ENCODE measurements at places on chromosomes 1 and 21.
A peak's percentile ranks its signal among the peaks of the same experiment; 100 is the strongest.

DNA sequence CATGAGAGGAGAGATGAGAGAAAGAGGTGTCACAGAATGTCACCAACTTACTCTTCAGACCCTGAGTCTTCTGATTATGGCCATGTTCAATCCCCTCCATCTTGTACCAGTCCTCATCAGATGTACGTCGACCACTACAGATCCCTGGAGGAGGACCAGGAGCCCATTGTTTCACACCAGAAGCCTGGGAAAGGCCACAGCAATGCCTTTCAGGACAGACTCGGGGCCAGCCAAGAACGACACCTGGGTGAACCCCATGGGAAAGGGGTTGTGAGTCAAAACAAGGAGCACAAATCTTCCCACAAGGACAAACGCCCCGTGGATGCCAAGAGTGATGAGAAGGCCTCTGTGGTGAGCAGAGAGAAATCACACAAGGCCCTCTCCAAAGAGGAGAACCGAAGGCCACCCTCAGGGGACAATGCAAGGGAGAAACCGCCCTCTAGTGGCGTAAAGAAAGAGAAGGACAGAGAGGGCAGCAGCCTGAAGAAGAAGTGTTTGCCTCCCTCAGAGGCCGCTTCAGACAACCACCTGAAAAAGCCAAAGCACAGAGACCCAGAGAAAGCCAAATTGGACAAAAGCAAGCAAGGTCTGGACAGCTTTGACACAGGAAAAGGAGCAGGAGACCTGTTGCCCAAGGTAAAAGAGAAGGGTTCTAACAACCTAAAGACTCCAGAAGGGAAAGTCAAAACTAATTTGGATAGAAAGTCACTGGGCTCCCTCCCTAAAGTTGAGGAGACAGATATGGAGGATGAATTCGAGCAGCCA lies 8.0 kb downstream of the ELOA start:
- DNase-seq, result peak; percentile 28

GRCh38 chr1:74522148-74522547 lies 9.7 kb upstream of the LRRC53 start:
- DNase-seq, result no peak

DNA sequence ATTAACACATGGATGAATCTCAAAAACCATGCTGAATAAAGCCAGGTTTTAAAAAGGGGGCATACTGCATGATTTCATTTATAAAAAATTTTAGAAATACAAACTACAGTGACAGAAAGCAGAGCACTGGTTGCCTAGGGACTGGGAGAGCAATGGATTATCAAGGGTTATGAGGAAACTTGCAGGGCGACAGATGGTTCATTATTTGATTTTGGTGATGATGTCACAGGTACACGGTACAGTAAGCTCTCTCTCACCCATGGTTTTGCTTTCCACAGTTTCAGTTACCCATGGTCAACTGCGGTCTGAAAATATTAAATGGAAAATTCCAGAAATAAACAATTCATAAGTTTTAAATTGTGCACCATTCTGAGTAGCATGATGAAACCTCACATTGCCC lies 14.1 kb downstream of the VAMP4 start:
- no peak for DNase-seq

GRCh38 chr1:208807446-208808127 lies 563.4 kb upstream of the PLXNA2 start:
- DNase-seq, result no peak

- no peak for DNase-seq
Measured at GRCh38 chr1:218751208-218751948, 406.2 kb downstream of the TGFB2 start.

DNA sequence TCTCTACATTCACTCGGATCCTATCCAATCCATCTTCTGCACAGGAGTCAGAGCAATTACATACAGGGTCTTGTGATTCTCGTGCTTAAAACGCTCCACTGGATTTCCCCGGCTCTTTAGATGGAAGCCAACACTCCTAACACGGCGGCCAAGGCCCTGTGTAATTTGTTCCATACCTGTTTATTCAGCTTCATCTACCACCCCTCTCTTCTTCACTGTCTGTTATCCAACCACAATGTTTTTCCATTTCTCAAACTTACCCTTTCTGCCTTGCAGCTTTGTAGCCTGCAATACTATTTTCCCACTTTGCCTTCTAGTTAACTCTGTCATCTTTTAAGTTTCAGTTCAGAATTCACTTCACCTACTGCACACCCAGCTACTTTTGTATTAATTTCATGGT lies 249.6 kb upstream of the USP25 start:
- no peak for DNase-seq

DNA sequence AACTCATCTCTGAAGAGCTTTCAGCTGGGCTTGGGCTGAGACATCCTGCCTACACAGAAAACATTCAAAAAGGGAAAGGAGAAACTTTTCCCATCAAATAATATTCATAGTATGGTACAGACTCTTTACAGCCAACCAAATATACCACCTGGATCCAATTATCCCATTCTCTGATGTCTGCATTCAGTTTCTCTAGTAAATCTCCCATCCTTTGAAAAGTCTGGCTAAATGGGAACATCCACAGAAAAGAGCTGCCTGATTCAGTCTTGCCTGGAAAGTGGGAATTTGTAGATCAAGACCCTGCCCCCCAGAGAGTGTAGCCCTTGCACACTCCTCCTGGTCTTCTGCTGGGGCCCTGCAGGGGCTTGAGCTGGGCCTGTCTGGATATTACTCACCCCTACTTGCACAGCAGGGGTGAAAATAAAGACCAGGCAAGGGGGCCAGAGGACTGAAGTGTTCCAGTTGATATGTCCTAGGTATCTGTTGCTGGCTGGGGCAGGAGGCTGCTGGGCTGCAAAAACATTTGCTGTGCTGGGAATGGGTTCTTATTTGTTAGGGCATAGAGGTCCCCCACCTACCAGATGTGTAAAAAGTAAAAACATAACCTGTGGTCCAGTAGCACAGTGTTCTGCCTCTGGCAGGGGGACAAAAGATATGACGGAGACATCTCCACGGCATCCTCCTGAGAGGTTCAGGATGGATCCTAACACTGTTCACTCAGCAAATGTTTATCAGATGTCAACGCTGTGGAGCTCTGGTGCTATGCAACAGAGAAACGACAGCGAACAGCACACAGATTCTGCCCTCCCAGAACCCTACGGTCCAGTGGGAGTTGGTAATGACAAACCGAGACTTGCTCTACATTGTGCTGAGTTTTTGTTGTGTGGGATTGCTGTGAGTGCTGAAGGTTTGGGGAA lies 140.3 kb downstream of the PLXNA2 start:
- DNase-seq, result no peak

DNA sequence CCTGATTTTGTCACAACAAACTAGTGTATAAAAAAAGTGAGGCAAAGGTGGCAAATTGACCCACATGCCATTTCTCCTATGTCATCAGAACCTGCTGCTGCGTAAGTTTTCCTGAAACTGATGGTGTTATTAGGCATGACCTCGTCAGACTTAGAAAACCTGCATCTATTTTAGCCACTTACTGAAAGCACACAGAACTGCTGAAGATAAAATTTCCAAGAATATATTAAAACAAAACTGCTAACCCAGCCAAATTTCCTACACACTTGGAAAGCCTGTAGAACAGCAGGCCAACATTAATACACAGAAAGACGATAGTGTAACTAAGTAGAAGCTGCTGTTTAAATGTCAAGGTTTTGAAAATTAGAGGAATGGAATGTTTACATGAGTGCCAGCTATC lies 674.5 kb upstream of the CXADR start:
- no peak for DNase-seq

DNA sequence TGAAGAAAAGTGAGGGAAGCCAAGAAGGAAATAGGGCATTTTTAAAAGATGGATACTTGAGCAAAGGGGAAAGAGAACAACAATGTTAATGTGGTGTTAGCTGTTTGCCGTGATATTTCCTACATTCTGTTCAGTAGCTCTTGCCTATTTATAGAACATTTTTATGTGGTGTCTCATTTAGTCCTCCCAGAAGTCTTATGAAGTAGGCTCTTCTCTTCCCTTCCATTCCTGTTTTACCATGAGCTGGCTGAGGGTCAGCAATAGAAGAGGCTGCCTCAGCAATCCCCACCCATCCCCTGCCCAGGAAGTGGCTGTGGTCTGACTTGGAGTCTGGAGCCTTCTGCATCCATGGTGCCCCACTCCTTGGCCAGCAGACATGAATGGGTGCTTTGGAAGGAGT lies 60.1 kb downstream of the KIAA0040 start:
- no peak for DNase-seq

DNA sequence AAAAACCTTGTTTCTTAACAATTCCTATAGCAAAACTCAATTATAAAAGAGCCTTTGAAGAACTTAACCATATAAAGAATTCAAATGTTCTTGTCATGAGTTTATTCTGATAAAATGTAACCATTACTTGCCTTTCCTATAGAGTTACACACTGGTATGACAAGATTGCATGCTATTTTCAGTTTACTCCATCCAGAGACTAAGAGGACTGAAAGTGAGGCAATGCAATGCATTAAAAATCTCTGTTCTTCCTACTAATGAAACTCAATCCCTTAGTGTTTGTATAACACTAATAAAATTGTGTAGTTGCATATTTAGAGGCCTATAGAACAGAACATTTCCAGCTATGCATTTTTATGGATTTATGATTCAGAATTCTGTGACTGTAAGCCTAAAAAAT lies 88.1 kb downstream of the COP1 start:
- DNase-seq, result no peak

- no peak for DNase-seq
Measured at GRCh38 chr1:30511563-30511962, 211.8 kb downstream of the MATN1 start.

- no peak for DNase-seq
Measured at GRCh38 chr1:67105508-67105907, 29.3 kb downstream of the C1orf141 start.

GRCh38 chr1:210469441-210469840 lies 140.7 kb downstream of the HHAT start:
- no peak for DNase-seq

- DNase-seq, result no peak
Measured at GRCh38 chr1:66395202-66396061, 138.5 kb upstream of the SGIP1 start.

GRCh38 chr1:30817077-30817438 lies 59.5 kb upstream of the LAPTM5 start:
- DNase-seq, result no peak

DNA sequence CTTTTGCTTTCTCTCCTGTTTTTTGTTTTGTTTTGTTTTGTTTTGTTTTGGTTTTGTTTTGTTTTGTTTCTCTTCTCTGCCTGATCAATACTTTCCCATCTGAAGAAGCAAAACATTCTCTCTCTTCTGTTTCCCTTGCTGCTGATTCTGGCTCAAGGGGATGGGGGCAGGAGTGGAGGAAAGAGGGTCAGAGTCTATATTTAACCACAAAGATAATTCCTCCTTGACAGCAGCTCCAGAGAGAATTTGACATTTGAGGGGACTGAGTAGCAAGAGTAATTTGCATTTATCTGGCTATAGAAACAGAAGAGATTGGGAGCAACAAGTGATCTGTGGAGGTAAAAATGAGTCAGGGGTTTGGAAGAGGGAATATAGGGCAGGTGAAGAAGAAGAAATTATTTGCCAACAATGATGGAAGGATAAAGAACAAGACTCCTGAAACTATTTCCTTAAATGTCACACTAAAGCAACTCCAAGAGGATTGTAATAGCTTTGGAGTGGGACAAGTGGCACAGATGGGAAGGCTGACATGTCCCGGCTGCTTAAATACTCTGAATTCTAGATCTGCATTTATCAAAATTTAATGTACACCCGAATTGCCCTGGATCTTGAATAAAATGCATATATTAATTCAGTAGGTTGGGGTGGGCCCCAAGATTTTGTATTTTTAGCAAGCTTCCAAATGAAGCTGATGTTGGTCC lies 349.3 kb upstream of the PLXNA2 start:
- no peak for DNase-seq

GRCh38 chr21:36097427-36098181 lies 27.8 kb downstream of the CBR1 start:
- DNase-seq, result no peak

DNA sequence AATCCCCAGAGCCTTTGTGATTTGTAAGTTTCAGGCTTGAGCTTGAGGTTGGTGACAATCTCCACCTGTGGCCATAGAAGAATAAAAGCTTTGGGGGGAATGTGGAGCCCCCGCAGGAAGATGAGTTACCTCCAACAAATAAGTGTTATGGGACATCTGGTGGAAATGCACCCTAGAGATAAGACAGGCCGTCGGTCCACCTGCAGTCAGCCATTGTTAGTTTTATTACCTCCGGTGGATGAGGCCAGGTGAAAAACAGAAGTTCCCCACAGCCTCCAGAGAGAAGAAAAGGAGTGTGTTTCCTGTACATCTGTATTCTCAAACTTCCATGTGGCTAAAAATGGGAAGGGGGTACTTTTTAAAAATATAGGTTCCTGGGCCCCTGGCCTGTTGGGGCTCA lies 137.4 kb downstream of the KAZN start:
- DNase-seq, result no peak

DNA sequence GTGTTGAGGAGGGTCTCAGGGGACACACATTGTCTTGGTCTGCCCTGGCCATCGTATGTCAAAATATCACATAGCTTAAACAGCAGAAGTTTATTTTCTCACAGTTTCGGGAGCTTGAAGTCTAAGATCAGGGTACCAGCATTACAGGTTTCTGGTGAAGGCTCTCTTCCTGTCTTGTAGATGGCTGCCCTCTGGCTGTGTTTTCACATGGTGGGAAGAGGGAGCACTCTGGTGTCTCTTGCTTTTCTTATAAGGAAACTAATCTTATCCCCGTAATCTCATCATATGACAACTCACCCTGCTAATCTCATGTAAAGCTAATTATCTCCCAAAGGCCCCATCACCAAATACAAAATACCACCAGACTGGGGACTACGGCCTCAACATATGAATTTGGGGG lies 246.9 kb upstream of the ST6GALNAC5 start:
- no peak for DNase-seq

GRCh38 chr1:89464008-89464407 lies 60.6 kb upstream of the LRRC8B start:
- DNase-seq, result no peak

DNA sequence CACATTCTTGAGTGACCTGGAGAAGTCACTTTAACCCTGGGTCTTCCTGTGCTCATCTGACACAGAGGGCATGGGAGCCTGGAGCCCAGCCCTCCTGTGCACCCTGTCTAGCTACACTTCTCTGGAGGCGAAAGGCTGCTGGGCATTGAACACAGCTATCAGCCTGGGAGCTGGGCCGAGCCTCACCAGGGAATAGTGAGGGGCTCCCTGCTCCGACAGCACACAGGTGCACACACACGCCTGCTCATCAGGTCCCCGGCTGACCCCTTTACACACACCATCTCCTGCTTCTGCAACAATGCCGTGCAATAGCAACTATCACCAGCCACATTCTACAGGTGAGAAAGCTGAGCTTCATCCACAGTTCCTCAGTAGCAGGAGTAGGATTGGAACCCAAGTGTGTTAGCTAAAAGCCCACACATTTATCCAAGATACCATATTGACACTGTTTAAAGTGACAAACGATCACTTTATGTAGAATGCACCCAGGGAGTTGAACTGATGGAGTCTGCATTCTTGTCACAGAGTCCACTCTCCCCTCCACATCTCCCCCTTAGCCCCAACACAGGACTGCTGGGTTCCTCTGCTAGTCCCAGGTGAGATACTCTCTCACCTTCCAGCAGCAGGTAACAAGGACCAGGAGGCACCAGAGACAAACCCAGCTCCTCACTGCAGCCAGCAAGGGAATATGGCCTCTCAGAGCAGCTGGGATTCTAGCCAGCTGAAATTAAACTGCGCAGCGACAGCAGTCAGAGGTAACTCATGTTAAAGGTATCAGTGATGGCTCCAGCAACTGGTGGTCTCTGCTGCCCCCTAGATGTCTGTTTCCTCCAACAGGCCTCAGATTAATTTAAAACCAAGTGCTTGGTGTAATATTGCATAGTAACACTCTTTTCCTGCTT lies 18.3 kb upstream of the CAPN8 start:
- peak; percentile 41 for DNase-seq

GRCh38 chr1:178575611-178576361 lies 62.9 kb downstream of the TEX35 start:
- no peak for DNase-seq
